ENCODE measurements at places on chromosomes 5 and 9.

- no peak for DNase-seq
These were observed 216.8 kb downstream of the TRIM36 start for GRCh38 chr5:114952876-114953275.

- DNase-seq = no peak
These were observed at the start of gene TERT for GRCh38 chr5:1294835-1295649. Gene TERT (minus strand): TSS chr5:1295068. CDS start chr5:1294989, 79 bp downstream.

DNA sequence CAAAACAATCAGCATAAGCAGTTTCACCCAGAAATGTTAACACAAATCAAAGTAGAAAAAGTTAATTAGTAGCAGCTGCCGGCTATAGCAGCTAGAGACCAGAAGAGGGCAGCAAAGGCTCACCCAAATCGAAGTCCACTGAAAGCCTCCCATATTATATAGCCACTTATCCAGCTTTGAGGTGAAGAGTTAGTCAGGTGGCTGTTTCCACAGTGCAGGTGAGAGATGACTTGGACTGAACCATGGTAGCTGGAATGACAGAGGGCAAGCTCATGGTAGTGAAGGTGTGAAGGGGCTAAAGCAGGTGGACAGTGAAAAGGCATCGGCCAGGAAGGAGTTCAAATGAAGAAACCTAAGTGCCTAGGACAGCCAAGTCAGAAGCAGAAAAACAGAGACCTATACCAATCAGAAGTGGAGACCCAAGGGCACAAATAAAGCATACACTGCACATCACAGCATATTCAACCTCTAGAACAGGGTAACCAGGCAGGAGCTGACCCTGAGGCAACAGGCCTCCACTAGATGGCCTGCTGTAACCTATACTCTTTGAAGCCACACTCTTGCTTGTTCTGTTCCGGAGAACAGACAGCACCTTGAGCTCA lies 7.2 kb upstream of the RNF38 start:
- peak; percentile 53 for DNase-seq

GRCh38 chr5:23507278-23507685 lies at the start of gene PRDM9:
Gene PRDM9 (plus strand): TSS chr5:23507609. CDS start chr5:23509034, 1,425 bp downstream.
- DNase-seq = peak; percentile 59

DNA sequence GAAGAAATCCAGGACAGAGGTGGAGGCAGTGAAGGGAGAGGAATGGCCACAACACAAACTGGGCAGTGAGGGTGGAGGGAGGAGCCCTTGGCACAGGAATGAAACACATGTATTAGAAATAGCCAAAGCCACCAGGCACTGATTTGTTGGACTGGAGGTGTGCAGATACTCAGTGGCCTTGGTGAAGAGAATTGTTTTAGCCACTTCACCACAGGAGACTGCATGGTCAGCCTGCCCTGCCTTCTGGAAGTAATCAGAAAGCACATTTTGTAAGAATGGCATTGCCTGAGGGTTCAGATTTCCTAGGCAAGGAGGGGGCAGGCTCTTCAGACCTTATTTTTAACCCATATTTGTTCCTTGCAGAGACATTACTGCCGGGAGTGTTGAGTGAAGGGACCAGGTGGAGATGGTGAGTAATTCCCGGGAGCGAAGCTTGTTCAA lies 2.2 kb downstream of the SGCD start:
- peak; percentile 38 for DNase-seq

GRCh38 chr5:39816866-39817265 lies 392.1 kb upstream of the DAB2 start:
- DNase-seq = no peak

DNA sequence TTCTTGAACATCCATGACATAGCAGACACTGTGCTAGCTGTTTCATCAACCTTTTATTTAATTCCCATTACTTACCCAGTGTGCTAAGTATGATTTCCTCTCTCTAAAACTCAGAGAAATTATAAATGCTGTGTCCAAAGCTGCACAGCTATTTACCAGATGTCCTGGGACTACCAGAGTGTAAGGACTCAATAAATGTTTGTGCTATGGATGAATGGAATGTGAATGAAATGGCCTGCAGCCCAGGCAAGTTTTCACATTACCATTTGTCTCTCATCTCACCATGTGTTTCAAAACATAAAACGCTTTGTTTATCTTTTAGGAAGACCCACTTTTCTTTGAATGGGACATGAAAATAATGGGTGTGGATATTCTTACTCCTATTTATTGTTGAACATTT lies 96.2 kb downstream of the ARHGEF28 start:
- DNase-seq = peak; percentile 34

GRCh38 chr9:108702681-108703080 lies 153.1 kb downstream of the ACTL7B start:
- DNase-seq = no peak

GRCh38 chr5:156164306-156164705 lies 162.7 kb upstream of the SGCD start:
- DNase-seq = peak; percentile 55

GRCh38 chr9:102205251-102205650 lies 466.8 kb upstream of the GRIN3A start:
- no peak for DNase-seq

- no peak for DNase-seq
These were observed 90.4 kb downstream of the UBE2R2 start for GRCh38 chr9:33907347-33907746.

DNA sequence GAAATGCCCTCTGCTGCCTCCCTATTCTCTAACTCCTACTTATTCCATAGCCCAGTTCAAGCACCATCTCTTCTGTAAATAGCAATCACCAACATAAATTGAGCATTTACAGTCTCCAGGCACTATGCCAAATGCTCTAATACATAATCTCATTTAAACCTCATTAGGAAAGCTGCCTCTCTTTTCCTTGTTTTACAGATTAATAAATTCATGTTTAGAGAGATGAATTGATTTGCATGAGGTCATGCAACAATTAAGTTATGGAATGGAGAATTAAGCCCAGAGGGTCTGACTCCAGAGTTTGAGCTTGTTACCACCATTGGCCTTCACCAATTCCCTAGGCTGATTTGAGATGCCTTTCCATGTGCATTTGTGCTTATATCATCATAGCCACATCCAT lies 23.4 kb upstream of the RFX3 start:
- DNase-seq = no peak

DNA sequence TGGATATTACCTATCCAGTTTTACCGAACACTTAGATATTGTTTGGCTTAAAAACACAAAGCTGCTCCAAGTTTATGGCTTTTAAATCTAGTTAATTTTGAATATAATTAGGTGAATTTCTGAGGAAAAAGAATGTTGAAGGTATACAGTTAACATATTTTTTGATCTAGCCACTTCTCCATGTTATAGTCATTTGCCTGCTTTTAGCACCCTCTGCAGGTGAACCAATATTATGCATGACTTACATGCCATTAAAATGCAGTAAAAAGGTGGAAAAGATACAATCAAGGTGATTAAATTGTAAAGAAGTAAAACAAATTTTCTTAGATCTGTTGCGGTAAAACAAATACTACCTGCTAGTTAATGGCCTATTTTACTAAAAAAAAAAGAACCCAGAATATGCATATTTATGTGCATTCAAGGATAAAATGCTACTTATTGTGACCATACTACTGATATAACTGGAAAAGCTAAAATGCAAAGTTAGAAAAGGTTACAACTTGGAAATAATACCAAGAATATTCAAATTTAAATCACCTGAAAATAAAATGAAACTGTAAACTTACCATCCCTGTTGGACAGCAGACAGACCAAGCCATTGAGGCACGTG lies 132.1 kb downstream of the AP3B1 start:
- DNase-seq = peak; percentile 6

- DNase-seq = no peak
These were observed 36.9 kb downstream of the CFAP77 start for GRCh38 chr9:132446887-132447286.

DNA sequence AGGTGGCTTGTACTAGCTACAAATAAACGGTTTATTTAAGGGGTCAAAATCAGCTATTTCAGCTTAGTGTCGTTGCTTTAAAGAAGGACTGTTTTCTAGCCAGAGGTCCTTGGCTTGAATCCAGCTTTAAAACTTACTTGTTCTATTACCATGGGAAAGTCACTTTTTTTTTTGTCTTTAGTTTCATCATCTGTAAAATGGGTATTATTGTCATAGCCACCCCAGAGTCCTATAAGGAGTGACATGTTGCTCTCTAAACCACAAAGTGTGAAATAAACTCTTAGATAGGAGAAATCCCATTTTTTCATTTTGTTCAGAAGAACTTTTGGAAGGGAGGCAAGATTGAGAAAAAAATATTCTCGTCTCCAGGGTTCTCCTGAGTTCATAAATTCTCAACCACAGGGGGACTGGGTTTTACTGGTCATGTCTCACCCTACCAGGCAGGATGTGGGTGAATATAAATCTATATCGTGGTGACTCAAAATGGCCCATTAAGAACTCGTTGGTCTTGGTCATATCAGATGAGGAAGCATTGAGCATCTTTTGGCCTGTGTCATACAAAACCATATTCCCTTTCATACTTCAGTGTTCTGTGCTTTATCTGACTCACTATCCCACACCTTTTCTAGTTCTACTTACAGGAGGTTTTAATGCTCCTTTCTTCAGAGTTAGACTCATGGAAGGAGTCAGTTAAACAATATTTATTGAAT lies 202.7 kb upstream of the NR3C1 start:
- peak; percentile 57 for DNase-seq

DNA sequence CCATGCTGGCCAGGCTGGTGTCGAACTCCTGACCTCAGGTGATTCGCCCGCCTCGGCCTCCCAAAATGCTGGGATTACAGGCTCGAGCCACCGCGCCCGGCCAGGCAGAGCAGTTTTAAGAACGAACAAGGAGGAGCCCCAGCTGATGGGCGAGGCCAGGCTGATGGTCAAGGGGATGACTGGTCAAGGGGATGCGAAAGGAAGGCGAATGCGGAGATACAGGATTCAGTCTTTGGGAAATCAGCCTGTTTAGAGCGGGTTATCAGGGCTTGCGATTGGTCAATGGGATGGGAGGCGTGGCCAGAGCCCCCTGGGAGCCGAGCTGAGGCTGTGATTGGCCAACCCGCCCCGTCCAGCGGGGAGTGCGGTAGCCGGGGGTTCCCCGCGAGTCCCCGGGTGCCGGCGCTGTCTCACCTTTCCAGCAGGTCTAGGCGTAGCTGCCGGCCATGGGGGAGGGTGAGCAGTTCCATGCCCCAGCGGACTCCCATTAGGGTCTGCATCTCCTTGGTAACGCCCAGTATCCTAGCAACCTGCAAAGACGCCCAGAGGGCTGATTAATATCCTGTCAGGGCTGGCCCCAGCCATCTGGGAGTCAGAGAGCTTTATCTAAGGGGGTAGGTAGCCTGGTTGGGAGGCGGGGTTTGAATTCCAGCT lies 7.5 kb upstream of the TOR2A start:
- peak; percentile 63 for DNase-seq

DNA sequence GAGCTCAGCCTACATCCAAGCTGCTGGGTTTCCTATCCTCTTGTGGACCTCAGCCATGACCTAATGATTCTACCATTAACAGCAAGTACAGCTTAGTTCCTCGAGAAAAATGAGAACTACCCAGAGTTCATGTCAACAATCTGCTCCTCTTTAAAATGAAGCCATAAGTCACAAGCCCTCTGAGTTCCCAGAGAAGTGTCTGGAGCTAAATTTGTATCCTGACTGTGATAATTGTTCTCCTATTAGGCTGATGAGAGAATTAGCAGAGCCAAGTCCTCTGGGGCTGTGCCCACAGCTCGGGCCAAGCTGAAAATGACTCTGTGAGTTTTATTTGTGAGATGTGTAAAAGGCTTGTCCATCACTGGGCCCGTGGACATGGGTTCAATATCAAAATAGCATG lies 145.1 kb upstream of the SMIM23 start:
- no peak for DNase-seq

DNA sequence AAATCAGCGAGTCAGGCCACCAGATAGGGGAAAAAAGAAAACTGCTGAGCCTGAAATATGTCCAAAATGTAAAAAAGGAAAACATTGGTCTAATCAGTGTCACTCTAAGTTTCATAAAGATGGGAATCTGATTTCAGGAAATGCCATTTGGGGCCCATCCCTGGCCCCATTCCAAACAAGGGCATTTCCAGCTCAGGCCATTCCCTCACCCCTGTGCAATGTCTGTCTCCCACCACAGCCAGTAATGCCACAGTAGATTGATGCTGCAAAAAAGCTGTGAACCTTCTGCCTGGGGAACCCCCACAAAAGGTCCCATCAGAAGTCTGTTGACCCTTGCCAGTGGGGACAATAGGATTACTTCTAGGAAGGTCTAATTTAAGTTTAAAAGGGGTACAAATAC lies 199.6 kb downstream of the YTHDC2 start:
- DNase-seq = no peak

GRCh38 chr9:130237763-130238524 lies 27.6 kb upstream of the HMCN2 start:
- no peak for DNase-seq
